Stimulated activated CD8-positive, alpha-beta memory T cell treated with anti-CD3 and anti-CD28 coated beads, Interleukin-15, amount 100 ng/mL, for 4 hours (primary cell): ENCODE measurements at places on chromosomes 6 and 20.

GRCh38 chr6:85186546-85187175 lies 263.2 kb upstream of the NT5E start:
- no peak for DNase-seq

DNA sequence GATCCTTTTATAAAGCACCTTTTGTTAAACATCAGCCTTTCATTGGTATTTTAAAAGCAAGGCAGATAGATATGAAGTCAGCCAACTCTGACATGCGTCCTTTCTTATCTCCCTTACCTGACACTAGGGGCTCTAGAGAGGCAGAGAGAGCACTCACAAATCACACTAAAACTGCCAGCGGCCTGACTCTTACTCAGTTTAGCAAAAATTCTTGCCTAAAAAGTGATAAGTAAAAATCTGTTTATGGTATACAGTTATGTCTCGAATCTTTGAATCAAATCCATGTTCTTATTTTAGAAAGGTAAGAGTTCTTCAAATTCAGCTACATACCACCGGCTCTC lies 10.4 kb upstream of the TDRD6 start:
- DNase-seq, result no peak

- DNase-seq, result no peak
These were observed 18.2 kb downstream of the TMEM242 start for GRCh38 chr6:157304899-157305663.

DNA sequence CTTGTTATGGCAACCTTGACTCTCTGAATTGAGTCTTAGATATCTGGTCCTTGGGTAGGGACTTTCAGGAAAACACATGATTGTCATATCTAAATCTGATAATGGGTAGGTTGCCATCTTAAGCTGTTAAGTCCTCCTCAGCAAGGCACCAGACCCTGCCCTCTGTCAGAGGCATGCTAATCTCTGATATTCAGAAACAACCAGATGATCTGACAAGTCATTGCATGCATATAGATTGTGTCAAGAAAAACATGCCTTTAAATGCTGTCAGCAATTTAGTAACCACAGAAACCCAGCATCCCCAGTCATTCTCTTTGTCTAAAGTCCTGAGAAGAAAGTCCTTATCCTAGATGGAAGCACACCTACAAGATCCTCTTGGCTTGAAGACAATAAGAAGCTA lies 149.1 kb downstream of the EDN1 start:
- no peak for DNase-seq

- no peak for DNase-seq
These were observed 179.1 kb upstream of the EYA4 start for GRCh38 chr6:133062077-133062476.

- no peak for DNase-seq
These were observed 5.3 kb upstream of the COL12A1 start for GRCh38 chr6:75210885-75211739.

DNA sequence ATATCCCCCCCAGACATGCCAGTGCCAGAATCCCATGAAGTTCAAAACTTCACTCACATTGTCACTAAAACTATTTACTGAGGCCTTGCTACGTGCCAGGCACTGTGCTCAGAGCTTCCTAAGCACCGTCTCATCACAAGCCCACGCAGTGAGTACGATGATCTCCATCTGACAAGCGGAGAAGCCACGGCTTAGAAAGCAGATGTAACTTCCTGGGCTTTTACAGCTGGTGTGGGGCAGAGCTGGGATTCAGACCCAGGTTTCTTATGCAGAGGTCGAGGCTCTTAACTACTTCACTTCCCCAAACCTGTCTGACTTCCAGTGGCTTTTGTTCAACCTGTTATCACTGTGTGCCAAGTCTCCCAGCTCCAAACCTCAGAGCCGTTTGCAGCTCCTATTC lies 8.3 kb downstream of the MDGA1 start:
- no peak for DNase-seq

- DNase-seq, result no peak
These were observed 104.2 kb upstream of the STXBP5 start for GRCh38 chr6:147099974-147100373.
